Ecto neural progenitor cell (in vitro differentiated cells): ENCODE measurements at places on chromosomes 7 and 10.

DNA sequence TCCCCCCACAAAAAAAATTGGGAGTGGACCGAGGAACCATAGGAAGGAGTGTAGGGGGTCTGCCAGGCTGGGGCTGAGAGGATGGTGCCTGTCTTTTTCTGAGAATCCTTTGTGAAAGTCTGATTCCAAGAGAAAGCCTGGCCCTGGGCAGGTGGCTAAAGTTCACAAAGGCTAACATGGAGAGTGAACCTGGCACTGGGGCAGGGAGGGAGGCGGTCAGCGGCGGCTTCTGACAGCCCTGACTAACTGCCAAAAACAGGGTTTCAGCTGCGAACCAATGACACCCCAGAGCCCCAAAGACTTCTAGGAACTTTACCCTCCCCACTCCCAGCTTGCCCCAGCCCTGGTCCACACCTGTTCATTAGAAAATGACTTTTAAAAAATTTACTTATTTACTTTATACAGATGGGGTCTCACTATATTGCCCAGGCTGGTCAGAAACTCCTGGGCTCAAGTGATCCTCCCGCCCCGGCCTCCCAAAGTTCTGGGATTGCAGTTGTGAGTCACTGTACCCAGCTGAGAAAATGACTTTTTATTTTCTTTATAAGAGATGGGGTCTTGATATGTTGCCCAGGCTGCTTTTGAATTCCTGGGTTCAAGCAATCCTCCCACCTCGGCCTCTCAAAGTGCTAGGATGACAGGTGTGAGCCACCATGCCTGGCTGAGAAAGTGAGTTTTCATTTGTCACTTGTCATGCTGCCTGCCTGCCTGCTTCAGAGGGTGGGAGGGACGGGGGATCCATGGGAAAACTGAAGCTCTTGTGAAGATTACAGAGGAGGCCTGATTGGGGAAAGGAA is 61.0 kb upstream of the DUSP5 start:
- no peak for DNase-seq

DNA sequence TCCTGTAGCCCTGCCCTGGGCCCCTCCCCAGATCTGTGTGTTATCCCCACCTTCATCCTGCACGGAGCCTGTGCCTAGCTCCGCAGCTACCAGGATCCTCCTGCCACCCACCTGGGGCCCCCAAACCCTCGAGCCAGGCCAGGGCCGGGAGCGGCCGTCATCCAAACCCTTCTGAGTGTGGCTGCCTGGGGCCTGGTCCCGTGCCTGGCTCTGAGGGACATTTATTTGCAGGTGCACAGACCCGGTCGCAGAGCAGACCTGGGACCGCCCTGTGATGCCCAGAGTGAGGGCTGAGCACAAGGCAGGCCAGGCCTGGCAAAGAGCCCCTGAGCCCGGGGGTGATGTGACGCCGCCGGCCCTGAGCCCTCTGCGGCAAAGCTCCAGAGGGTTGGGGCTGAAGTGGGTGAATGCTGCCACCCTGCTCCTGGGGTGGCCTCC is 27.4 kb upstream of the INPP5A start:
- DNase-seq = no peak

DNA sequence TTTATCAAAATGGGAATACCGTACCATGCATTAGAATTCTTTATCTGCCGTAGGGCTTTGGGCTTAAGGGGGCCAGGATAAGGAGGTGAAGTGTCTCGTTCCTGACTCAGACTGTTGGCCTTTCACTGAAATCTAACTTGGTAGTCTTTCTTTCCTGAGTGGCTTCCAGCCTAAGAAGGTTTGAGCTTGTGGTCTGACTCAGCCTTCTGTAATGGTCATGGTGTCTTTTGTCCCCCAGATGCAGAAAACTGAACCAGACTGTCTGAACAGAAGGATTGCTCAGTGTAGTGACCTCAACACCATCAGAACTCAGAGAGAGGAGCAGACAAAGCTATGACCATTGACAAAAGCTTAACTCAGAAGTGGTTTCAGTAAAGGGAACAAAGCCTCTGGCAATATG is 39.5 kb downstream of the WNT2 start:
- no peak for DNase-seq

DNA sequence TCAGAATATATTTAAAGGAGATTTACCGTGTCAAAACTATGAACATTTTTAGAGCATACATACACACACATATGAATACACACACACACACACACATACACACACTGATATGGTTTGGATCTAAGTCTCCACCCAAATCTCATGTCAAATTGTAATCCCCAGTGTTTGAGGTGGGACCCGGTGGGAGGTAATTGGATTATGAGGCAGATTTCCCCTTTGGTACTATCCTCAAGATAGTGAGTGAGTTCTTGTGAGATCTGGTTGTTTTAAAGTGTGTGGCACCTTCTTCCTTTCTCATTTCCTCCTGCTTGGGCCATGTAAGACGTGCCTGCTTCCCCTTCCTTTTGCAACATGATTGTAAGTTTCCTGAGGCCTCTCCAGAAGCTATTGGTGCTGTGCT is 515.0 kb upstream of the ZMIZ1 start:
- no peak for DNase-seq

GRCh38 chr10:76973091-76974016 is 664.3 kb downstream of the KCNMA1 start:
- no peak for DNase-seq
